Keratinocyte (primary cell): ENCODE measurements at places on chromosomes 6 and 20.
A peak's percentile ranks its signal among the peaks of the same experiment; 100 is the strongest.

GRCh38 chr20:64037498-64038213 is 1.7 kb downstream of the C20orf204 start:
- H3K27me3 ChIP-seq = peaks cover 32% of the 10 kb centered on the region
- DNase-seq = no peak
- H3K36me3 ChIP-seq = no peaks in the 10 kb centered on the region

DNA sequence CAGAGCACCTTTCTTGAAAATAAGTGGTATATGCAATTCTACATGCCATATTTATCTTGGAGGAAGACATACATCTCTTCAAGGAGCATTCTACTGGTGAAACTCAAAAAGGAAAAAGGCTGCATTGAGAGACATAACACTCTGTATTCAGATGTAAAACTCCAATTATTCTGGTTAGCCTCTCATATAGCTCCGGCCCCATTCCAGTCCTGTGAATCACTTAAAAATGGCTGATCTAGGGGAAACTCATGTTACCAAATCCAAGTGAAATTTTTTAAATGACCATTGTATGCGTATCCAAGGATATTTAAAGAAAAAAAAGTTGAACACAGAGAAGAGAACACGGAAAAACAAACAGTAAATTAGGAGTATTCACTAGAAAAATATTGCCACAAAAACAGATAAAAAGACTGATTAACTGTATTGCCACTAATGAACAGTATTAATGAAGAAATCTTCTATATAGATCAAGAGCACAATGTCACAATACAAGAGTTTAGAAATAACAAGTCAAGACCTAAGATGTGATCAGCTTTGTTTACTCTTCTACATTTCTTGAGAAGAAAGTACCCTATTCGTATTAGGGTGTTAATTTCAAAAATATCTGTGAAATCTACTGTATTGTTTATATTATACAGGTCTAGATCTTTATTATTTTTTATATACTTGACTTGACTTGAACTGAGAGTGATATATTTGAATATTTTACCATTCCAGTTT is 124.5 kb upstream of the GJE1 start:
- no peak for DNase-seq
- peaks cover 26% of the 10 kb centered on the region for H3K4me1 ChIP-seq
- H3K36me3 ChIP-seq = no peaks in the 10 kb centered on the region
- no peaks in the 10 kb centered on the region for H3K27me3 ChIP-seq
- no peak overlapping the region for H3K4me3 ChIP-seq
- H3K27ac ChIP-seq = no peak overlapping the region

- DNase-seq = no peak
- peak overlapping the region; percentile 95 for H3K4me3 ChIP-seq
- H3K27me3 ChIP-seq = no peaks in the 10 kb centered on the region
- H3K36me3 ChIP-seq = peaks cover 12% of the 10 kb centered on the region
- peak overlapping the region; percentile 78 for H3K27ac ChIP-seq
These were observed 130.8 kb downstream of the OGFRL1 start for GRCh38 chr6:71419217-71420094.

DNA sequence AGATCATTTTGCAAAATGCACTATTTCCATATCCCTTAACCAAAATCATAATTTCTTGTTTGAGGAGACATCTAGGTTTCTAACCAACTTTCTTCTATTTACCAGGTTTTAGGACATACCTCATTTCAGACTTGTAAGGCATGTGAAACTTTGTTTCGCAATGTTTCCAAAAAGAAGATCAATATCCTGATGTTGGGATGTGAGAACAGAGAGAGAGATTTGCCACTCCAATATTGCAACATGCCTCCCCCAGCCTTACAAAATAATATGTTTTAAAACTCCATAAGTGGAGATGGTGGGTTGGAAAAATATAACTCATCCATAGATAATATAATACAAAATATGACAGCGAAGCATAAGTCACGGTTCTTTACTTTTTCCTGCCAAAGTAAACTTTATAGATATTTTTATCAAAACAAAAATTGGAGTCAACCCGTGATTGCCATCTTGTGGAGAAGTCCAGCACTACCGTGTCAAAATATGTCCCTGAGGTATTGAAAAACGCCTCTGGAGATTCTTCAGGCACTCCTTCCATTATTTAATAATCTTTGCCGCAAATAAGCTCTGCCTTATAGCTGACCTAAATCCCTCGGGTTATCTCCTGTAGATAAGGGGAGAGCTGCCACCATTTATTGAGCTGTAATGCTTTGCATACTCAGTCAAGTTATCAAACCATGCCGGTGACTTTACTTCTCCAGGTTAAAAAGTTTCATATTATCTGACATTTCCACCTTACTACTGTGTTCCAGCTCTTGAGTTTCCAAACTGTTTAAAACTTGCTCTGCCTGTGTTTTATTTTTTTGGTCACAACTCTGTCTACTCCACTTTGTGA is 534.2 kb downstream of the HACE1 start:
- no peak for DNase-seq
- no peaks in the 10 kb centered on the region for H3K4me1 ChIP-seq
- no peaks in the 10 kb centered on the region for H3K27me3 ChIP-seq
- H3K4me3 ChIP-seq = no peak overlapping the region

DNA sequence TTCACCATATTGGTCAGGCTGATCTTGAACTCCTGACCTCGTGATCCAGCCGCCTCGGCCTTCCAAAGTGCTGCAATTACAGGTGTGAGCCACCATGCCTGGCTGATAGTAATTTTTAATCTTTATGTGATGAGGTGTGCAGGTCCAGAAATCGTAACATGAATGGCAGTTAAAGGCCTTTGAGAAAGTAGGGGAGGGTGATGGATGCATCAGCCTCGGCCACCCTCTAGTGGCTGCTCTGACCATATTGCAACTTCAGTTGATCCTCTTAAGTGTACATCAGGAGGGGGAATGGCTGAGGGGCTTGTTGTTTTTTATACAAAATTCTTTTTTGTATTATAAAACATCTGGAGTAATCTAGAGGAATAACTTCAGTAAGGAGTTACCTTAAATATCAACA is 193.0 kb downstream of the ZFAND3 start:
- no peak for DNase-seq
- H3K36me3 ChIP-seq = peaks cover 1% of the 10 kb centered on the region
- H3K27me3 ChIP-seq = no peaks in the 10 kb centered on the region
- no peak overlapping the region for H3K27ac ChIP-seq
- H3K4me1 ChIP-seq = no peaks in the 10 kb centered on the region

- H3K27me3 ChIP-seq = no peaks in the 10 kb centered on the region
- H3K27ac ChIP-seq = no peak overlapping the region
- no peak overlapping the region for H3K4me3 ChIP-seq
- H3K36me3 ChIP-seq = no peaks in the 10 kb centered on the region
- DNase-seq = no peak
- H3K4me1 ChIP-seq = peaks cover 4% of the 10 kb centered on the region
These were observed 25.1 kb downstream of the PIGT start for GRCh38 chr20:45440891-45441685.

GRCh38 chr6:157280157-157280556 is 43.2 kb downstream of the TMEM242 start:
- H3K27ac ChIP-seq = no peak overlapping the region
- no peak overlapping the region for H3K4me3 ChIP-seq
- peaks cover 2% of the 10 kb centered on the region for H3K4me1 ChIP-seq

DNA sequence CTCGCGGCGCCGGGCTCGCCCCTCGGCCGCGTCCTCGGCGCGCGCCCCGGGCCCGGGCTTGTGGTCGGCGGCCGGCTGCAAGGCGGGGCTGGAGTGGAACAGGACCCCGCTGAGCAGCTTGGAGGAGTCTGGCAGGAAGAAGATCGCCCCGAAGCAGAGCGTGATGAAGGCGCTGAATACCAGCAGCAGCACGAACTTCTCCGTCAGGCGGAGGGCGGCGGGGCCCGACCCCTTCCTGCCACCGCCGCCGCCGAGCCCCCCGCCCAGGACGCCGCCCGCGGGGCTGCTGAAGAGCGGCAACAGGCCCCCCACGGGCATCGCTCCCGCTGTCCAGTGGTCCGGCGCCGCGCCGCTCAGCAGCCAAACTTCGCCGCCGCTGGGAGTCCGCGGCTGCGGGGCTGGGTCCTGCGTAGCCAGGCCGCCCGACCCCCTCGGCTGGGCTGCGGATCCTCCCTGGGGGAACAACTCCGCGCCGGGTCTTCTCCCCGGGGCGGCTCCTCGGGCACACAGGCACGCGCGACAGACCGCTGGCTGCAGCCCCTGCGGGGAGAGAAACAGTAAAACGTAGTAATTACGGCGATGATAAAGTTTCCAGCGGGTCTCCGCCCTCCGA is 707 bp downstream of the MAN1A1 start:
- H3K4me1 ChIP-seq = peaks cover 21% of the 10 kb centered on the region
- H3K4me3 ChIP-seq = peak overlapping the region; percentile 92
- no peaks in the 10 kb centered on the region for H3K36me3 ChIP-seq
- no peaks in the 10 kb centered on the region for H3K27me3 ChIP-seq
- peak overlapping the region; percentile 77 for H3K27ac ChIP-seq

GRCh38 chr20:31716351-31716750 is 6.3 kb downstream of the BCL2L1 start:
- H3K4me3 ChIP-seq = peak overlapping the region; percentile 61
- DNase-seq = no peak
- no peaks in the 10 kb centered on the region for H3K27me3 ChIP-seq
- H3K4me1 ChIP-seq = peaks cover 78% of the 10 kb centered on the region
- H3K27ac ChIP-seq = peak overlapping the region; percentile 72

- H3K36me3 ChIP-seq = no peaks in the 10 kb centered on the region
- H3K4me1 ChIP-seq = peaks cover 11% of the 10 kb centered on the region
- no peak for DNase-seq
These were observed 86.5 kb upstream of the IFNGR1 start for GRCh38 chr6:137305691-137306090.

DNA sequence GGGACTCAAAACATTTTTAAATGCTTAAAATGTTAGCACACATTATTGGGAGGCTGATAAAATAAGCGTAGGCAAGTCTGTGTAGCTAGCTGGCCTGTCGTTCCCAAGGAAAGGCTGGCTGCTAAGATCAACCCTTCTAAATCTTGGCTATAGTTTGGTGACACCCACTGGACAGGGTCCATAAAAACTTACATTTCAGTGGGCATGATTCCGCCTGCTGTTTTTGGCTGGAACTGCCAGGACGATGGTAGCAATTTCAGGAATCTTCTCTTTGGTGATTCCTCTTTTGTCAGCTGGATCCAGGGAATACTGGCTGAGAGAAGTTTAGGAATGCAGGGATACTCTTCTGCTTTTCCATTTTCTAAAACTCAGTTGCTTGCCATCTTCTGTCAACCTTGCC is 162.2 kb downstream of the NKAIN2 start:
- H3K4me3 ChIP-seq = no peak overlapping the region
- no peak overlapping the region for H3K27ac ChIP-seq
- H3K27me3 ChIP-seq = no peaks in the 10 kb centered on the region

DNA sequence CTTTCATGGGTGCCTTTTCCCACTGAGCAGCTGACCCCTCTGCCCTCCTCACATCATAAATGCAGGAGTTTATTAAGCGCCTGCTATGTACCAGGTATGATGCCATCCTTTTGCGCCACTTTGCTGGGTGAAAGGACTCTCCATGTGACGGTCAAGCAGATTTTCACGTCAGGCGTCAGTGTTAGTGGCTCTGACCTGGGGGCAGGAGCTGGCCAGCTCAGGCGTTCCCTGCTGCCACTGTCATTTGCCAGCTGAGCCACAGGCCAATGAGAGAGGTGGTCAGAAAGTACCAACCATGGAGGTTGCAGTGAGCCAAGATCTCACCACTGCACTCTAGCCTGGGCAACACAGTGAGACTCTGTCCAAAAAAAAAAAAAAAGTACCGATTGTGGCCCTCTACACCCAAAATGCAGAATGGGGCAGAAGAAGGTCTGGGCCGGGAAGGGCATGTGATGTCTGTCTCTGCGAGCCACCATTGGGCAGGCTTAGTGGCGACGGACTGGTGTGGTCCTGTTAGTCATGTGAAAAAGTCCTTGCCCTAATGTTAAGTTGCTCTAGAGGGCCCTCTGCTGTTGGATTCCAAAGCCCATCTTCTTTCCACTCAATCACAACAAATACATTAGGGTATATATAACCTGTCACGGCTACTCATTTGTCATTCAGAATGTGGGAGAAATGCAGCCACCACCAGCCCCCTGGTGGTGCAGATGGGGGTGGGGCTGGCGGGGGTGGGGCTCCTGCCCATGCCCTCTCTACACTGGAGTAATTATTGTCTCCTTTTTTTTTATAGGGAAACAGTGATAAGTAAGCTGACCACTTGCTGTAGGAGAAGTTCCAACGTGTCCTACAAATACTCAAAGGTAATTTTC is 18.4 kb upstream of the SLC22A1 start:
- no peak for DNase-seq
- H3K4me3 ChIP-seq = no peak overlapping the region

DNA sequence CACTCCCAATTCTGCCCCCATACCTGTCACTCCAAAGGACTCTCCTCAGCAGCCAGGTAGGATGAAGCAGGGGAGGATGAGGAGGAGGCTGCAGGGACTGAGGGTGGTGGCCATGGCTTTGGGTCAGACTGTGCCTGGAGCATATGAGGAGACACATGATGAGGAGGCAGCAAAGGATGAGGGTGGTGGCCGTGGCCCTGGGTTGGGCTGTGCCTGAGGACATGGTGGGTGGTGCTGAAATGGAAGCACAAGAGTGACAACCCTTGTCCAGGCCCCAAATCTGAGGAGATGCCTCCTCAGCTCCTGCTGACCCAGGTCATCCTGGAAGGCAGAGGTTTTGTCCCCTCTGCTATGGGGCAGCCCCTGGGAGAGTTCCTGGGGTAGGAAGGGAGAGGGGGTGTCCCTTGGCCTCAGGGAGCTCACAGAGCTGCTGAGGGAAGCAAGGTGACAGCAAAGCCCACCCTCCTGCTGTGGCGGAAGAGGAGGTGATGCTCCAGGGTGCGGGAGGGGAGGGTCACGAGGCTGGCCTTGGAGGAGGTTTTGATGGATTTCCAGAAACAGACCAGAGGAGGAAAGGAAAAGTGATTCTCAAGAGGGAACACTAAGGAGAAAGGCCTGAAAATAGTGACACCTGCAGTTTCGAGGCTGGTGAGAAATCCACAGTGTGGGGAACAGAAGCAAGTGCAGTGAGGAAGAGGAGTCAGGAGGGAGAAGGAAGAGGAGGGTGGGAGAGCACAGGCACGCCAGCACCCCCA is 4.6 kb downstream of the RAET1G start:
- H3K4me3 ChIP-seq = no peak overlapping the region
- peaks cover 4% of the 10 kb centered on the region for H3K36me3 ChIP-seq
- H3K27me3 ChIP-seq = no peaks in the 10 kb centered on the region
- no peak overlapping the region for H3K27ac ChIP-seq

- DNase-seq = no peak
- peaks cover 18% of the 10 kb centered on the region for H3K4me1 ChIP-seq
- H3K4me3 ChIP-seq = peak overlapping the region; percentile 87
- peaks cover 3% of the 10 kb centered on the region for H3K27me3 ChIP-seq
- H3K27ac ChIP-seq = no peak overlapping the region
These were observed 713 bp upstream of the ELMO2 start for GRCh38 chr20:46406986-46407670.

DNA sequence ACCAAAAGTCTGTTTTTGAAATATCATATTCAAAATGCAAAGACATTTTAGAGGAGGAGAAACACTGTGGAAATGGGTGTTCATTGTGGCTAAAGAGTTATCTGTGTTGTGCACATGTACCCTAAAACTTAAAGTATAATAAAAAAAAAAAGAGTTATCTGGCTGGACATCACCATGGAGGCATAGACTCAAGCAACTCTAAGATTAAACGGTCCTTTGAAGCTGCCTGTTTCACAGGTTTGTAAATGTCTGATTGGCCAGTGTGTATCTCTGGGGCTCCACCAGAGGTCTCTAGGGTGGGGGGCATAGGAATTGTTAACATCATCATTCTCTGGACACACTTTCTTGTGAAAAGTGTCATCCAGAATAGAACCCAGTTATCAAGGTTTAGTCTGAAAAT is 39.2 kb downstream of the TSPYL4 start:
- no peaks in the 10 kb centered on the region for H3K36me3 ChIP-seq
- H3K27me3 ChIP-seq = no peaks in the 10 kb centered on the region
- peaks cover 21% of the 10 kb centered on the region for H3K4me1 ChIP-seq
- H3K4me3 ChIP-seq = no peak overlapping the region

GRCh38 chr6:33827546-33828451 is 24.0 kb upstream of the MLN start:
- no peaks in the 10 kb centered on the region for H3K36me3 ChIP-seq
- H3K27ac ChIP-seq = no peak overlapping the region
- H3K4me3 ChIP-seq = no peak overlapping the region
